ENCODE measurements at places on chromosomes 4 and X.

DNA sequence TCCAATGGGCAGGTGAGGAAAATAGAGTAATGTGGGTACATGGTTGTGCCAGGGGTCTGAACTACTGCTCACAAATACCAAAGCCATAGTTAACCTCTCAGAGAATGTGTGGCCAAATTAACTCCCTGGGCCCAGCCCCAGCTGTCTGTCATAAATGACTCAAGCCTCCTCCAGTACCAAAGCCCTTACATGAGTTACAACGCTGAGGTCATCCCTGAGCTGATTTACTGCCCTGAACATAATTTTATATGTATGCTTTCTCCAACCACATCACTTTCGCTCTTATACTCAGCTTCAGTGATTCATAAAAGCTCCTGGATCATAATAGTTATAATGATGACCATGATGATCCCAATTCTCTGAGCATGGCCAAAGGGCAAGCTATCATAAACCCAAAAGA lies 283.9 kb downstream of the NKX6-1 start:
- no peak overlapping the region for H3K4me3 ChIP-seq
- no peaks in the 10 kb centered on the region for H3K27me3 ChIP-seq

GRCh38 chr4:139534287-139534950 lies 21.6 kb downstream of the SETD7 start:
- DNase-seq: no peak
- no peak overlapping the region for H3K27ac ChIP-seq
- H3K36me3 ChIP-seq: peaks cover 20% of the 10 kb centered on the region
- no peak overlapping the region for H3K4me3 ChIP-seq
- H3K4me1 ChIP-seq: peaks cover 3% of the 10 kb centered on the region
- no peaks in the 10 kb centered on the region for H3K27me3 ChIP-seq

DNA sequence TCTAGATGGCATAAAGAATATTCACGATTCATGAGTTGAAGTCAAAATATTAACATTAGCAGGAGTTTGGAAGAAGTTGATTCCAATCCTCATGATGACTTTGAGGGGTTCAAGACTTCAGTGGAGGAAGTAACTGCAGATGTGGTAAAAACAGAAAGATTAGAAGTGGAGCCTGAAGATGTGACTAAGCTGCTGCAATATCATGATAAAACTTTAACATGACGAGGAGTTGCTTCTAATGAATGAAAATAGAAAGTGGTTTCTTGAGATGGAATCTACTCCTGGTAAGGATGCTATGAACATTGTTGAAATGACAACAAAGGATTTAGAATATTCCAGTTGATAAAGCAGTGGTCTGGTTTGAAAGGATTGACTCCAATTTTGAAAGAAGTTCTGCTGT lies 70.1 kb upstream of the TMLHE start:
- no peak overlapping the region for H3K4me3 ChIP-seq
- H3K36me3 ChIP-seq: no peaks in the 10 kb centered on the region
- DNase-seq: no peak
- no peaks in the 10 kb centered on the region for H3K27me3 ChIP-seq

DNA sequence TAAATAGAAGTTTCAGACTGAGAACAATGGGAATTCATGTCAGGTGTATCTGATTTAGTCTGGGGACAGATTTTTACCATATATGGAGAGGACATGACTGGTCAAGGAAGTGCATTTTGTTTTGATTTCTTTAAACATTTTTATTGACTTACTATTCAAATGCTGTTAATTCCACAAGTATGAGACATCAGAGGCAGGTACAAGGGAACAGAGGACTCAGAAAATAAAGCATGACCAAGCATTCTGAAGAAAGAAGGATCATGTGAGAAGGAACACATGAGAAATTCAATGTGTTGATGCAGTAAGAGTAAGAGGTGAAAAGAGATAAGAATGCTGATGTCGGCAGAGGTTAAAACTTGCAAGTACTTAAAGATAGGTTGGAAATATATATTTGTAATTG lies 1452.6 kb downstream of the PCDH7 start:
- H3K27me3 ChIP-seq: no peaks in the 10 kb centered on the region
- H3K36me3 ChIP-seq: no peaks in the 10 kb centered on the region
- H3K27ac ChIP-seq: no peak overlapping the region
- no peak overlapping the region for H3K4me3 ChIP-seq
- no peaks in the 10 kb centered on the region for H3K4me1 ChIP-seq
- DNase-seq: no peak

- H3K27ac ChIP-seq: no peak overlapping the region
- H3K4me1 ChIP-seq: no peaks in the 10 kb centered on the region
- H3K36me3 ChIP-seq: no peaks in the 10 kb centered on the region
- DNase-seq: no peak
- no peak overlapping the region for H3K4me3 ChIP-seq
These were observed 44.8 kb downstream of the RBPJ start for GRCh38 chr4:26365537-26366150.

DNA sequence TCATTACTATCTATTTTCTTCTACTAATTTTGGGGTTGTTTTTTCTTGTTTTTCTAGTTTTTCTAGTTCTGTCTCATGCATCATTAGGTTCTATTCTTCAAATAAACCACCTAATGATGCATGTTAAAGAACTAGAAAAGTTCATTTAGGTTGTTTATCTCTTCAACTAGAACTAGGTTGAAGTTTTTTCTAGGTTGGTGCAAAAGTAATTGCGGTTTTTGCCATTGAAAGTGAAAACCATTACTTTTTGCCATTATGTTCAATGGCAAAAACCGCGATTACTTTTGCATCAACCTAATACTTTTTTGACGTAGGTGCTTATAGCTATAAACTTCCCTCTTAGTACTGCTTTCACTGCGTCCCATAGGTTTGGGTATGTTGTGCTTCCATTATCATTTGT lies 64.4 kb upstream of the SLC7A3 start:
- H3K27me3 ChIP-seq: no peaks in the 10 kb centered on the region
- no peaks in the 10 kb centered on the region for H3K36me3 ChIP-seq
- no peak for DNase-seq
- no peaks in the 10 kb centered on the region for H3K4me1 ChIP-seq
- H3K4me3 ChIP-seq: no peak overlapping the region

- no peaks in the 10 kb centered on the region for H3K36me3 ChIP-seq
- DNase-seq: no peak
- no peak overlapping the region for H3K4me3 ChIP-seq
- H3K27ac ChIP-seq: no peak overlapping the region
These were observed 245.4 kb downstream of the NAF1 start for GRCh38 chr4:162921178-162921785.

DNA sequence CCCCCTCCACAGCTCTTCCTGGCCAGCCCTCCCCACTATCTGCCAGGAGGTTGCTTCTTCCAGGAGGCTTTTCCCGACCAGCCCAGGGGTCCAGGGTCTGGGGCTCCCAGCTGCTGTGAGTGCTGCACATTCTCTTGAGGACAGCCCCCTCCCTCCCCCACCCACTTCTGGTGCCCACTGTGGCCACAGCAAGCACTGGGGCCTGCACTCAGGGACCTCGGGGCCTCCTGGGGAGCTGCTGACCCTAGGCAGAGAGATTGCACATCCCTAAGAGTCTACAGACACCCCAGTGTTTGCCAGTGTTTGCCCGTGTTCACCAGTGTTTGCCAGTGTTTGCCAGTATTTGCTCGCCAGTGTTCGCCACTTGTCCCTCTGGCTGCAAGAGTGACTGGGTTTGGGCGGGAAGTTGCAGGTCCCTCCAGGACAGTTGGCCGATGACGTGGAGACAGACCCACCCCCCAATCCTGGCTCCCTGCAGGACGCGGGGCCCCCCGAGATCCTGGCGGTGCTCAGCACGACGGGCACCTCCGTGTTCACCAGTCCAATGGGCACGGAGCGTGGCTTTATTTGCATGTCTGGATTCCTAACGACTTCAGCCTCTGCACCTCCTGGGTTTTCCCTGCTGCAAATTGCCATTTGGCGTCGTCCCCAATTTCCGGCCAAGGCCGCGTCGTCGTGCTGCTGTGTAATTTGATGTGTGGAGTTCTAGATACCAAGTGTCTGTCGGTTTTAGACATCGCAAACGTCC lies 87.5 kb upstream of the NKX1-1 start:
- no peaks in the 10 kb centered on the region for H3K27me3 ChIP-seq
- no peak overlapping the region for H3K4me3 ChIP-seq
- H3K36me3 ChIP-seq: no peaks in the 10 kb centered on the region
- no peak for DNase-seq
- H3K27ac ChIP-seq: no peak overlapping the region
- no peaks in the 10 kb centered on the region for H3K4me1 ChIP-seq

DNA sequence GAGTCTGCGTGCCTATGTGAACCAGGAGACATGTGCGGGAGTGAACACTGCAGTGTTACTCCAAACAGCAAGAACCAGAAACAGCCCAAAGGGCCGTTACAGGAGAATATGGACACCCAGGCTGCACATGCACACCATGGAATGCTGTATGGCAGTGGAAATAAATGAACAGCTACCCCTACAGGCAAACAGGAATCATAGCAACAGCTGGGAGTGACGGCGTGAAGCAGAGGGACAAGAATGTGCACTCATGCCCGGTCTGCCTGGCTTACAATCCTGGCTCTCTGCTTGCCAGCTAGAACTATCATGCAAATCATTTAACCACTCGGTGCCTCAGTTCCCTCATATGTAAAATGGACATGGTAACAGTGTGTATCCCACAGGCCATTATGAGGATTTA lies 16.6 kb downstream of the GPKOW start:
- no peaks in the 10 kb centered on the region for H3K4me1 ChIP-seq
- H3K36me3 ChIP-seq: no peaks in the 10 kb centered on the region

DNA sequence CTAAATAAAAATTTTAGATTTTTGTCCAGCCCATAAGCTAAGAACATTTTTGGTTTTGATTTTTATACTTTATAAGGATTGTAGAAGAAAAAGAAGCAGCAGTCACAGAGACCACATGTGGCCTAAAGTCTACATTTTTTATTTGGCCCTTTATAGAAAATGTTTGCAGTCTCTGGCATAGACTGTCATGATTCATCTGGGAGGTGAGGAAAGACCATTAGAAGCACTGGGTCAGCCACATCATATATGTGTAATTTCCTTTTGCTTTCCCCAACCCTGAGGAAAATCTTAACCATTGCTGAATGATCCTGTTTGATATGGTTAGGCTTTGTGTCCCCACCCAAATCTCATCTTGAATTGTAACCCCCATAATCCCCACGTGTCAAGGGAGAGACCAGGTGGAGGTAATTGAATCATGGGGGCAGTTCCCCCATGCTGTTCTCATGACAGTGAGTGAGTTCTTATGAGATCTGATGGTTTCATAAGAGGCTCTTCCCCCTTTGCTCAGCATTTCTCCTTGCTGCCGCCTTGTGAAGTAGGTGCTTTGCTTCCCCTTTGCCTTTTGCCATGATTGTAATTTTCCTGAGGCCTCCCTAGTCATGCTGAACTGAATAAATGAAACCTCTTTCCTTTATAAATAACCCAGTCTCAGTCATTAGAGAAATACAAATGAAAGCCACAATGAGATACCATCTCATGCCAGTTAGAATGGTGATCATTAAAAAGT lies 12.1 kb upstream of the COPS4 start:
- no peaks in the 10 kb centered on the region for H3K27me3 ChIP-seq
- H3K4me1 ChIP-seq: no peaks in the 10 kb centered on the region
- H3K4me3 ChIP-seq: no peak overlapping the region
- DNase-seq: no peak
- H3K27ac ChIP-seq: no peak overlapping the region
- no peaks in the 10 kb centered on the region for H3K36me3 ChIP-seq

DNA sequence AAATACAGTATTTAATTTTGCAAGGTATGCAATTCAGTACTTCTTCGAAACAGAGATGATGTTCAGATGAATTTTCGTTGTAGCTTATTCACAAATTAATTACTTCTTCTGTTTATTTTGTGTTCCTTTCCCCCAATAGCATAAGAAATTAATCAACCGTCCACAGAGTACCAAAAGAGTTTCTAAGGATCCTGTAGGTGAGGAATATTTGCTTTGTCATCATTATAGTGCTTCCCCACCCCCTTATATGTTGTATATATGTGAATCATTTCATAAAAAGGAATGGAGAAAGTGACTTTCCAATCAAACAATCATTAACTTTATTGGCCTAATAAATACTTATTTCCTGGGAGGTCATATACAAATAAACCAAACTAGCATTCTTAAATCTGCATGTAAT lies 57.6 kb downstream of the DTHD1 start:
- no peak overlapping the region for H3K27ac ChIP-seq
- DNase-seq: no peak
- no peak overlapping the region for H3K4me3 ChIP-seq
- H3K4me1 ChIP-seq: no peaks in the 10 kb centered on the region
- no peaks in the 10 kb centered on the region for H3K27me3 ChIP-seq

GRCh38 chr4:20899591-20899990 lies 199.3 kb downstream of the PACRGL start:
- DNase-seq: no peak
- no peaks in the 10 kb centered on the region for H3K36me3 ChIP-seq
- no peak overlapping the region for H3K27ac ChIP-seq
- H3K4me1 ChIP-seq: no peaks in the 10 kb centered on the region

- no peak overlapping the region for H3K27ac ChIP-seq
- H3K36me3 ChIP-seq: no peaks in the 10 kb centered on the region
- no peak for DNase-seq
- no peak overlapping the region for H3K4me3 ChIP-seq
- no peaks in the 10 kb centered on the region for H3K27me3 ChIP-seq
- no peaks in the 10 kb centered on the region for H3K4me1 ChIP-seq
These were observed 33.4 kb upstream of the GPR101 start for GRCh38 chrX:137067147-137067546.

- peaks cover 3% of the 10 kb centered on the region for H3K4me1 ChIP-seq
- H3K36me3 ChIP-seq: no peaks in the 10 kb centered on the region
- no peak overlapping the region for H3K4me3 ChIP-seq
- H3K27ac ChIP-seq: no peak overlapping the region
- no peaks in the 10 kb centered on the region for H3K27me3 ChIP-seq
These were observed 3.7 kb downstream of the SLC25A14 start for GRCh38 chrX:130343411-130343810.

GRCh38 chr4:146842876-146843275 lies 102.8 kb downstream of the TTC29 start:
- DNase-seq: no peak
- H3K4me1 ChIP-seq: no peaks in the 10 kb centered on the region
- H3K36me3 ChIP-seq: no peaks in the 10 kb centered on the region
- no peak overlapping the region for H3K27ac ChIP-seq
- H3K4me3 ChIP-seq: no peak overlapping the region

GRCh38 chrX:12412561-12412960 lies 274.3 kb downstream of the FRMPD4 start:
- no peaks in the 10 kb centered on the region for H3K4me1 ChIP-seq
- no peak for DNase-seq
- no peaks in the 10 kb centered on the region for H3K27me3 ChIP-seq
- H3K36me3 ChIP-seq: no peaks in the 10 kb centered on the region
- H3K27ac ChIP-seq: no peak overlapping the region
- H3K4me3 ChIP-seq: no peak overlapping the region

GRCh38 chr4:149426461-149426860 lies 389.2 kb downstream of the IQCM start:
- no peak for DNase-seq
- H3K36me3 ChIP-seq: no peaks in the 10 kb centered on the region
- no peak overlapping the region for H3K27ac ChIP-seq
- H3K4me3 ChIP-seq: no peak overlapping the region
- H3K4me1 ChIP-seq: no peaks in the 10 kb centered on the region
